ENCODE measurements at places on chromosomes 7 and 10. TPM values are rescaled to one million over a fixed set of nuclear protein-coding genes. Genes with fewer than 3 reads are reported as not detected.
A peak's percentile ranks its signal among the peaks of the same experiment; 100 is the strongest.

Gene ANKIB1
- 42.9 TPM for total RNA-seq

Gene LRRC17
- 1,308 TPM for total RNA-seq

DNA sequence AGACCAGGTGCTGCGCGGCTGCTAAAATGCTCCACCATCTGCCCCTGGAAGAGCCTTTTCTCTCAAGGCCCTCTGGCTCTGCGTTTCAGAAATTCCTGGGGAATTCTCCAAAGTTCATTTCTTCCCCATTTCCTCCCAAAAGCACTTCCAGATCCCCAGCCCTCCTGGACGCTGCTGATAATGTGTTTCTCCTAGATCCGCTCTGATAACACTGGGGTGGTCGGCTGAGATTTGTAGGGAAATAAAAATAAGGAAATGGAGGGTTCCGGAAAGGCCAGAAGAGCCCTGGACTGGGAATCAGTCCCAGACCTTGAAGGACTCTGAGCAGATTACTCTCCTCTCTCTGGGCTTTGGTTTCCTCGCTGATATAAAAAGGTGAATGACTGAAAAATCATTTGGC, 28.1 kb downstream of the COL13A1 start:
- no peak for DNase-seq

- peak; percentile 93 for DNase-seq
These were observed 2.4 kb upstream of the INHBA start for GRCh38 chr7:41705109-41705901.

DNA sequence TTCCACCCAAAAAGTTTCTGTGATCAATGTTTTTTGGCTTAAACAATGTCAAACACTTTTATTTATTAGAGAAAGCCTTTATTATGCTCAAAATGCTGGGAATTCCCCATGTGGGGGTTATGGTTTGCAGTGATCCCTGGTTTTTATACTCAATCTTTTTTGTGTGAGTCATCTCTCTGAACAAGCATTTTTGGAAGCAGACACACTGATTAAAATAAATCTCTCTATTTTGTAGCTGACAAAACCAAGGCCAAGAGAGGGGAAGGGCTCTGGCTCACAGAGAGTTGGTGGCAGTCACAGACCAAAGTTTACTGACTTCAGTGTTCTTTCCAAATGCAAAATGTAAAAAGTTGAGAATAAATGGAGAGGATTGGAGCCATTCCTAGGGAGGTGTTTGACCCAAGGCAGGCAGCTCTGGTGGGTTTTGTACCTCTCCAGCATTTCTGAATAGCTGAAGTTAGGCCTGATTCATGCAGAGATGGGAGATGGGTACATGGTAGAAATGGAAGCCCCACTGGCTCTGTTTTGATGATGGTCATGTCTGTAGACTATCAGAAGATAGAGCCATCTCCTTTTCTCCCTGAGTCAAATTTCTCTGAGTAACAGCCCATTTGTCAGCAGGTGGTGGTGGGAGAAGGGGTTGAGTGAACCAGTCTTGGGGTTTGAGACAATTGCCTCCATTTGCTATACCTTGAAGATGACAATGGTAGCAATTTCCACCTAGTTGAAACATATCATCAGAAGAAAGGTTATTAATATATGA, 45.4 kb upstream of the NAMPT start:
- peak; percentile 69 for DNase-seq

- no peak for DNase-seq
These were observed 69.9 kb downstream of the C10orf105 start for GRCh38 chr10:71649631-71650030.

DNA sequence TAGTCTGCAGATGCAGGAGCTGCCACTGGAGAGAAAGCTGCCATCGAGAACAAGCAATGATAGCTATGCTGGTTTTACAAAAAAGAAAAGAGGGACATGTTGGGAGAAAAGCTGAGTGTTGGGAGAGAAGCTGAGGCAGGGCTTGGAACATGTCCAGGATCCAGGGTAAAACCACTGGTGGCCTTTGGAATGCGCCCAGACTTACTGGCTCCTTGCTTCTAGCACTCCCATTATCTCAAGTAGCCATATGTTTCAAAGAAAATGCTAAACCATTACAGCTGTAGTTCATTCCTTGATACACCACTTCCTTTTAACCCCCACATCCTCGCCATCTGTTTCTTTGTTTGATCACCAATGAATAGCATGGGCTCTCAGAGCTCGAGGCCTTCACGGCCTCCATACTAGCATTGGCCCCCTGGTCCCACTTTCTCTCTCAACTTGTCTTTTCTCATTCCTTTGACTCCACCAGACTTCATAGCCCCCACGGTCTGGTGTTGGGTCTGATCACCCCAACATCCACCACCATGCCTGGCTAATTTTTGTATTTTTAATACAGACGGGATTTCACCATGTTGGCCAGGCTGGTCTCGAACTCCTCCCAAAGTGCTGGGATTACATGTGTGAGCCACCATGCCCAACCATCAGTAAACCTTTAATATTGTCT, 23.8 kb upstream of the PLAC9 start:
- no peak for DNase-seq

- DNase-seq = no peak
These were observed 130.4 kb downstream of the MAD1L1 start for GRCh38 chr7:2102375-2102723.

DNA sequence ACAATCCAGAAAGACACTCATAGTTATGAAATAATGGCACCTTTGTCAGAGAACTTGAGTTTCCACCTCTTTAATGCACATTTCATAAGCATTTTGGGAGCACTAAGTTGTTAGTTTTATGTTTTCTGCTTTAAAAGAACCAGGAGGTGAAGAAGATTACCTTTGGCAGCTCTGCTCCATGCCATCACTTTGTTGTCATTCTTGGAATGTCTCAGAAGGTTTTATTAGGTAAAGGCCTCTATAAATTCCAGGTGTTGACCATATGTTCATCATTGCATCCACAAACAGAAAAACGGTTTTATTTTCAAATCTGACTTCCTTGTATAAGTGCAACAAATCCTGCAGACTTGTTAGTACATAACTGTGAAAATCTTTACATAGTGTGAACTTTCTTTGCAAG, 424.8 kb downstream of the MDFIC start:
- no peak for DNase-seq

Data from LHCN-M2 (cell line).